ENCODE measurements at places on chromosomes 12 and 14.

GRCh38 chr12:3275171-3276041, 198.2 kb downstream of the TSPAN9 start:
- peak; percentile 63 for DNase-seq

- DNase-seq = no peak
These were observed 47.3 kb upstream of the TUNAR start for GRCh38 chr14:95829321-95829720.

- no peak for DNase-seq
These were observed 182.6 kb downstream of the PIK3C2G start for GRCh38 chr12:18443768-18444437.

GRCh38 chr14:68705741-68706283, 87.1 kb downstream of the ZFP36L1 start:
- DNase-seq = no peak

DNA sequence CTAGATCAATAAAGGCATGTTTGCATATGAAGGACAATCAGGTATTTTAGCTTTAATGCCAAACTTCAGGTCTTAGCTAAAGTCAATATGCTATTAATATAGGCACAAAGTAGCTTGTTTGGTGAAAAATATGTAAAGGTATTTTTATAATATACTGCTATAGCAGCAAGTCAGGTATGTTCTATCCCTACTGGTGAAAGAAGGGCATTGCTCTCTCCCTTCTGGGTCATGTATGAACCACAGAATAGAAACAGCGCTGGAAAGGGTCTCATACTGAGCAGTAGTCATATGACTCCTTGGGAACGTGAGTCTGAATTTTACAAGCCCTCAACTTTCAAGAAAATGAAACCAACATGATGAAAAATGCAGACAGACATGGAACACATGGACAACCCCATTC, 314.6 kb downstream of the GRIN2B start:
- DNase-seq = no peak

All from T-helper 9 cell (primary cell).